ENCODE measurements at places on chromosomes 12 and 14. TPM values are rescaled to one million over a fixed set of nuclear protein-coding genes. Genes with fewer than 3 reads are reported as not detected.
A peak's percentile ranks its signal among the peaks of the same experiment; 100 is the strongest.

The GPR84 gene
- total RNA-seq = 0.13 TPM

The IFNG-AS1 gene
- total RNA-seq = not detected

The POTEM gene
- not detected for total RNA-seq

The BDKRB1 gene
- total RNA-seq = 1.0 TPM

The LYZ gene
- 0.13 TPM for total RNA-seq

The BAZ2A gene
- 10.8 TPM for total RNA-seq

The NXPH4 gene
- 1.9 TPM for total RNA-seq

The ENDOU gene
- total RNA-seq = not detected

The SMCO2 gene
- 1.8 TPM for total RNA-seq

The NELL2 gene
- total RNA-seq = not detected

DNA sequence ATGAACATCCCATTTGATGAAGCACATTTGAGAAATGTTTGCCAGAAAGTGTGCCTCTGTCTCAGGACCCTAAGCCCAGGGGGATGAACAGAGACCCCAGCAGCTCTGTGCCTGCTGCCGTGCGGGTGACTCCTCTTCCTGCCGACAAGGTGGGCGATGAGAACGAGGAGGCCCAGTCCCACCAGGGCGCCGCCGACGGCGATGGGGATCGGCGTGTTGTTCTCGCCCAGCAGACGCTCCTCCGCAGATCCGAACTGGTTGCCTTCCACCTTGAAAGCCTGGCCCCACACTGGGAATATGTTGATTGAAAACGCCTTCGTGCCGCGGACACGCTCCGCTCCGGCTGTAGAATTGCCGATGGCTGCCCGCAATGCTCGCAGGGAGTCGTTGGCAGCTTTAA is 44.1 kb downstream of the LRTM2 start:
- no peak for DNase-seq

GRCh38 chr14:100117633-100118395 is 41.6 kb downstream of the DEGS2 start:
- no peak for DNase-seq

- no peak for DNase-seq
Measured at GRCh38 chr12:62530596-62530995, 64.0 kb downstream of the MON2 start.

- peak; percentile 69 for DNase-seq
Measured at GRCh38 chr12:24991209-24992049, 42.5 kb upstream of the BCAT1 start.

- DNase-seq = no peak
Measured at GRCh38 chr12:127399451-127399850, 867.5 kb upstream of the TMEM132C start.

GRCh38 chr14:89013098-89013504 is 188.7 kb downstream of the TTC8 start:
- DNase-seq = peak; percentile 61

- no peak for DNase-seq
Measured at GRCh38 chr12:1738446-1738845, 47.6 kb downstream of the ADIPOR2 start.

GRCh38 chr12:50572760-50573159 is 68.0 kb downstream of the DIP2B start:
- no peak for DNase-seq

DNA sequence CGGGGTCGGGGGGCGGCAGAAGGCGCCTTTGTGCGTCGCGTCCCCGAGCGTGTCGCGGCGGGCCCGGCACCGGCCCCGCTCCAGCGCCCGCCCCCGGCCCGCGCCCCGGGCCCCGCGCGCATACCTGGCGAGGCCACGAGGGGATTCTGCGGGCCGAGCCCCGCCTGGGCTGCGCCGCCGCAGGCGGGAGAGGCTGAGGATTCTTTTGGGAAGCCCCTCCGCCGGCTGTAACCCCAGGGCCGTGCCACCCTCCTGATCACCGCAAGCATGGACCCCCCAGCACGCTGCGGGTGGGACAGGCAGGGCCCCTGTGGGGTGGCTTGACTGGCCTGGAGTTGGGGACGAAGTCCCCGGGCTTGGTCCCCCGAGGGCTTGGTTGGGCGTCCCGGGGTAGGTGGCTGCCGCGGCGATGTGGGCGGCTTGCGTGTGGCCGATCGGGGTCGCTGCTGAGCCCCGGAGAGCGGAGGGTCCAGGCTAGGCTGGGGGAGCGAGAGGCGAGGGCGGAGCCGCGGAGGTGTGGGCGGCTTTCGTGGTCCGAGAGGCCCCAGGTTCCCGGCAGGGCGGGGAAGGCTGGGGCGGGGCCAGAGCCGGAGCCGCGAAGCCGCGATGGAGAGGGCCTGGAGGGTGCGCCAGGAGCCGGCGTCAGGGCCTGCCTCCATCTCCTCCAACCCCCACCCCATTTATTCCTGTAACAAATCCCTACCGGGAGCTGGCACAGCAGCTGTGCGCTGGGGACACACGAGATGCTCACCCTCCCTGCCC is 28.4 kb upstream of the GPR132 start:
- DNase-seq = peak; percentile 82

GRCh38 chr14:87896393-87897380 is 96.3 kb downstream of the GALC start:
- peak; percentile 54 for DNase-seq

DNA sequence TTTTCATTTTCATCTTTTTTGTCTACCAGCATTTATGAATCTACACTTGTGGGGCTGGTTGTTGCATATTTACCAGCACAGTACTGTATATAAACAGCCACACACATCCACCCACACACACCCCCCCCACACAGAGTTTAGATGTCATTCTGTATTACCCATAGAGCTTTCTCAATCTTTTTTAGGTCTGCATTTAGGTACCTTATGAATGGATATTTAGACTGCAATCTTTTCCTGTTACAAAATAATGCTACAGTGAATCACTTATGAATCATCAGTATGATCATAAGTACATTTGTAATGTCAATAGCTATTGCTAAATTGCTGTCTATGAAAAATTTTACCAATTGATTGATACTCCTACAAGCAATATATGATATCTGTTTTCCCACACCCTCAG is 67.3 kb upstream of the STK38L start:
- peak; percentile 99 for DNase-seq

DNA sequence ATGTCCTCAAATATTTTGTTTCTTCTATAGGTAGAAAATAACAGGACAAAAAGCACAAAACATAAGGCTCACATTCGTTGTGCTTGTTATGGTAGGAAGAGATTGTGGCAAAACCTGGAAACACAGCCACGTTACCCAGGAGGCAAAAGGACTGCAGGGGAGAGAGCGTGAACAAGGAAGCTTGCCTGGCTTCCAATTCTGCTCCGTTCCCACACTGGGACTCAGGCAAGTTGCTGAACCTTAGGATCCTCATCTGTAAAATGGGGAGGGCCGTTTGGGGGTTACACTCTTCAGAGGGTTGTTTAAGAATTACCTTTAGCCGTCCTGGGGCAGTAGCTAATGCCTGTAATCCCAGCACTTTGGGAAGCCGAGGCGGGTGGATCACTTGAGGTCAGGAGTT is 205.3 kb downstream of the SSPN start:
- no peak for DNase-seq

- DNase-seq = no peak
Measured at GRCh38 chr14:93160353-93160801, 24.3 kb downstream of the MOAP1 start.

DNA sequence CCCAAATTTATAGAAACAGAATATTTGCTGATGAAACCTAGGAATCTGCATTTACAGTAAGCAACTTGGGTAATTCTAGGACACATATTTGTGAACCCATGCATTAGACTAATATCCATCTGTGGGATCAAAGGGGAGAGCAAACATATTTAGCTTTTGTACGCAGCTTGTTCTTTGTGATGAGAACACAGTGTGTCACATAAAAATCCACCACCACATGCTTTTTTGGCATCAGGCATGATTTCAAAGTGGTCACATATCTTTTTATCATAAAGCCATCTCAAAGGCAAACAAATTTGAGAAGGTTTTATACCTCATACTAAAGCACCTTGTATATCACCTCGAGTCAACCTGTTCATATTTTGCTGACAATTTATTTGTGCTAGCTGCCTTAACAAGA is 15.7 kb downstream of the DNAL1 start:
- no peak for DNase-seq

DNA sequence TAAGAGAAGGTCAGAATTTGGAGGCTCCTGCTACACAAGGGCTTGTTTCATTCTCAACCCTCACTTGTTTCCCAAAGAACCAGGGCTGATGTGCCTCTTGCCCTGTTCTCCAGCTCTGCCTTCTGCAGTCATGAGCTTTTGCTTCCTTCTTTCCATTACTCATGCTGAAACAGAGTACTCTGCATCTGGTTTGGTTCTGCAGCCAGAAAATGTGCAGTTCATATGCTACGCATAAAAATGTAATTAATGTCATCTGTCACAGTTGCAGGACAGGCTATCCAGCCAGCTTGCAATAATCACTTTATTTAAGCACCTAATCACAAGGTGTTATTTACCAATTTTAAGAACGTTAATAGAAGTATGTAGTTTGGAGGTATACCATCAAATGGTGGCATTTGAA is 150.2 kb downstream of the SRGAP1 start:
- DNase-seq = no peak

DNA sequence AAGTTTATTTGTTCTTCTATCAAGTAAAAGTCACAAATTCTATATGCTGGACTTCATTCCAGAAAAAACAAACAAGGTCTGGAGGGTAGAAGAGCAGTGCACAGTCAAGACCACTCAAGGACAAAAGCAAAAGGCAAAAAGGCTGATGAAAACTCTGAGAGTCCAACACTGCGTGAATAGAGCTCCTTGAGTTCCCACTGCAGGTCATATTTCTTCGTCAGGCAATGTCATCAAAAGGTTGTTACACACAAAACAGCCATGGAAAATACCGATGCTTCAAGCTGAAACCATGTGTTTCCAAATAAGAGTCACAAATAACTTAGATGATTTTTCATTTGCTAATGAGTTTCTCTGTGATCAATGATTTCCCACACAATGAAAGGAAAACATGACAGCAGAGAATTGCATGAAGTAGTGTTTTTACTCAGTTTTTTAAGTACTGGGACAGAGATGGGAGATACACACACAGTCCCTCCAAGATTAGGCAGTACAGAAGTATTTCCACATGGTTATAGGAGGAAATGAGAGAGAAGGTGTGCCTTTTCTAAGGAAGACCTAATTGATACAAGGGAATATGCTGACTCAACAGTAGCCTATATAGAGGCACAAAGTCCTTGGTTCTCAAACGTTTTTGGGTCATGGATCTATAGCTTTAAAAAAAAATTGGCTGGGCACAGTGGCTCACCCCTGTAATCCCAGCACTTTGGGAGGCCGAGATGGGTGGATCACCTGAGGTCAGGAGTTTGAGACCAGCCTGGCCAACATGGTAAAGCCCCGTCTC is 177.7 kb downstream of the MED13L start:
- no peak for DNase-seq

DNA sequence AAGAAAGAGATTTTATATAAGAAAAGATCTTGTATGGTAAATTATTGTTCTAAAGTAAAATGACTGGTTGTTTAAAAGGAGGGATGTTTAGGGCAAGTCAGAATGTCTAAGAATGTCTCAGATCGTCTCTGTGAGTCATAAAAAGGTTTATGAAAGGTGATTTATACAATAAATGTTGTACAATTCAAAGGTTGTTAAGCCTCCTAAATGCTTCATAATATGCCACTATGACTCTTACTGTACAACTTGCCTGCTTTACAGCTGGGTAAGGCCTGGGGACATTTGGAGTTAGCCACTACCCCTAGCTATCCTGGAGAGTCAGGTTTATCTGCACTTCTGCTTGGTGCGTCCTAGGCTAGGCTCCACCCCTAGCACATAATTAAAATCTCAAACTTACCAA is 927.4 kb downstream of the FSCB start:
- no peak for DNase-seq

- peak; percentile 3 for DNase-seq
Measured at GRCh38 chr14:53742233-53742620, 214.4 kb downstream of the BMP4 start.

DNA sequence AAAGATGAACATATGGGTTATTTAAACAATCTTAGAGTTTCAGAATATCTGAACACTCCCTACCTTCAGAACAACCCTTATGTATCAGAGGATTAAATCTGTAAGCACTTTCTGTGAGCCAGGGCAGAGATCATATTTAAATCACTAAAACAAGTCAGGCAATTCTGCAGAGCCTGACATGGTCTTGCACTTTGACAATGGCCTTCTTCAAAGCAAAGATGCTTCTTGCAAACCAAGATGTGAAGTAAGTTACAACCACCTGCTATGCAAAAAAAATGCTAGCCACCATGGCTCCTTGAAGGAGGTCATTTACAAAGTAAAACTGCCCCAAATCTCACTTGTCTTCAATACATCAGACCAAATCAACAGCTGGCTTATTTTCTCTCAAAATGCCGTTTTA is 3.2 kb downstream of the PPP1CC start:
- no peak for DNase-seq

DNA sequence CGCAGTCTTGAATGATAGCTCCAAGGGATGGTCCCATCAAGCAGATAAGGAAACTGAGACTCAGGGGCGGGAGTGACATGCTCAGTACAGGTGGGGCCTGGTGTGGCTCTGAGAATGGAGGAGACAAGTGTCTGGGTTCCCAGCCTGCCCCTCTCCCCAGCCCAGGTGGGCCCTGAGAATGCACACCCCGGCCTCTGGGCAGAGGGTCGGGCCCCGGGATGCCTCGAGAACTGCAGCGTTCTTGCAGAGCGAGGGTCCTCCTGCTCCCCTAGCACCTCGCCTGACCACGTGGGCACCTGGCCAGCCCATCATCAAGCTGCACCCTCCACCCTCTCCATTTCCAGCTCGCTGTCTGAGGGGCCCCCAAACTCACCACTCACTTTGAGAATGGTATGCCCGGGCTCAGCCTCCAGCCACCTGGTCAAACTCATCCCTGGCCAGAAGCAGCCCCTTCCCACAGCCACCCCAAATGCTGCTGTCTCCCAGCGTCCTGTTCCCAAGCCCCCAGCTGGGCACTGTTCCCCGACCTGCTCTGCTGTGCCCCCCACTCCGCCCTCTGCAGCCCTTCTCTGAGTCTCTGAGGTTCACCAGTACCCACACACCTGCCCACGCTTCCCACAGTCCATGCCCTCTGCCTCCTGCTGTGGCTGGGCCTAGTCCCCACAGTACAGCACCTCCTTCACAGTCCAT is 44.3 kb downstream of the CYP46A1 start:
- no peak for DNase-seq

DNA sequence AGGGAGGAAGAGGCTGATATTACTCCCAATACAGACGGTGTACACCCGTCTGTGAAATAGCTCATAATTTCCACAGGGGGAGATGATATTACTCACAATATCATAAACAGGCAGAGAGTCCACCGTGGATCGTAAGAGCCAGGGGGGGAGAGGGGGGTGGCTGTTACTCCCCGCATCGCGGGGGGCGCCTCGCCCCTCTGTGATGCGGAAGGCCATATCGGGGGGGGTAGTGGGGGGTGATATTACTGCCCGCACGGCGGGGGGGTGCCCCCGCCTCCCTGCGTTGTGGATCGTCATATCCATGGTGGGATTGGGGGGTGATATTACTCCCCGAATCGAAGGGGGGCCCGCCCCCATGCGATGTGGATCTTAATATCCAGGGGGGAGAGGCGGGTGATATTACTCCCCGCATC is 91.9 kb downstream of the FRMD6 start:
- DNase-seq = no peak

DNA sequence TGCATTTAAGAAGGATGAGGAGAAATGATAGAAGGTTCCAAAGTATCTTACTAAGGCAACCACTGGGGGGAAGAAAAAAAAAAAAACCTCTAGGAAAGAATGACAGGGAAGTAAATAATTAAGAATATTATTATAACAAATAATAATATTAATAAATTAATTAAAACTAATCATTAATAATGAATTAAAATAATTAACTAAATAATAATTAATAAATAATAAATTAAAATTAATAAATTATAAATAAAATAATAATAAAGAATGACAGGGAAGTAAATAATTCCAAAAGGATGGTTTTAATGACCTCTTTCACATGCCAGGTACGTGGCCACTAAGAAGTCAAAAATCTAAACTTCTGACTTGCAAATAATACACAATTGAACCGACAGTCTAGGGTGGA is 9.9 kb downstream of the DBX2 start:
- no peak for DNase-seq
